ENCODE measurements at places on chromosomes 13 and 19.
A peak's percentile ranks its signal among the peaks of the same experiment; 100 is the strongest.

DNA sequence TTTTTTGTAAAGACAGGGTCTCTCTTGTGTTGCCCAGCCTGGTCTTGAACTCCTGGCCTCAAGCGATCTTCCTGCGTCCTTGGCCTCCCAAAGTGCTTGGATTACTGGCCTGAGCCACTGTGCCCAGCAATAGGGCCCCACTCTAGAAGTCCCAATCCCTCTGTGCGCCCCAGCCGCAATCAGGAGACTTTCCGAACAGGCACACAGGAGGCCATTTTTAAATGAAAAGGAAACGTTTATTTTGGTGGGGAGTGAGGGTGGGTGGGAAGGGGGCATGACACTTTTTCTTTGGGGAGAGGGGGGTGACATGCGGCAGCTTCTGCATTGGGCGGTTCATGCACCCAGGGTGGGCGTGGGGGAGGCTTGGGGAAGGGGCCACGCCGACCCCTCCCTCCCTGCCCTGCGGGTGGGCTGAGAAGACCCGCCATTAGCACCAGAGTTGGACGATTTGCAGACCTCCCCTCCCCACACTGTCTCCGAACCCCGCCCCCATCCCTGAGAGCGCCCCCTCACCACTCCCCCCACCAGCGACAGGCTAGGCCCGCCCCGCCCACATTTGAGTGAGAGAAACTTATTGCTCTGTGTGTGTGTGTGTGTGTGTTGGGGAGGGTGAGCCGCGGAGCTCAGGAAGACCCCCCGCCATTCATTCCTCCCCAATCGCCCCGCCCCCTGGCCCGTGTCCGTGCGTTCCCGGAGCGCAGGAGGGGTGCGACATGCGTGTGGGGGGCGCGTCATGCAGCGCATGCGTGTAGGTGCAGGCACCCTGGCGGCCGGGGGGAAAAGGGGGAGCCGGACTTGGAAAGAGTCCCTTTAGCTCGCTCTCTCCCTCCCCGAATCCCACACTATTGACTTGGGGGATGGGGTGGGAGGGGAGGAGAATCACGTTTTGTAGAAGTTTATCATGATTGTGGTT lies 17.2 kb downstream of the KCNC3 start:
- DNase-seq = peak; percentile 63

DNA sequence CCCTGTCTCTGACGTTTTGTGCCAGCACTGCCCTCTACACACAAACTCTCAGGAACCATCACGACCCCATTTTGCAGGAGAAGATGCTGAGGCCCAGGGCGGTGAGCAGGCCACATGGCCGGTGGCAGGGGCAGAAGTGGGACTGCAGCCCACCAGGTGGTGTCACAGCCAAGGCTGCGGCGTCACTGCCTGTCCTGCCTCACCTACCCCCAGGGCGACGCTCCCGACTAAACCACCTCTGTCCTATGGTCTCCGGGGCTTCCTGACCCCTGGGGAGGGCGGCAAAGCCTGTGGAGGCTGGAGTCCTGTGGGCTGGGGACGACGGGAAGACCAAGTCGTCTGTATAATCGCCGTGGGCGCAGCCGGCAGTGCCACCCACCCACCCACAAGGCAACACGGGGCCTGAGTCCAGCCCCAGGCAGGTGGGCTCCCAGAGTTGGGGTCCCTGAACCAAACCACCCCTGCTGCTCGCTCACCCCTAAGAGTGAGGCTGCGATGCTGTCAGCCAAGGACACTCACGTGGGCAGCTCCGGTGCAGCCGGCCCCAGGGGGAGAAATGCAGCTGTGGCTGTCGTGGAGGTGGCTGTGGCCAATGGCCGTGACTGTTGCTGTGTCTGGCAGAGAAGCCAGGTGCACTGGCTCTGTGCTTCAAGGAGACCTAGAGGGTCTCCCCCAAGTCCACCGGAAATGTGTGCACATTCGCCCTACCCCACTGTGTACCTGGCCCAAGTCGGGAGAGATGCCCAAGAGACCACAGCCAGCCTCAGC lies 29.7 kb downstream of the RASA3 start:
- DNase-seq = no peak

GRCh38 chr19:11964858-11965645 lies at the start of gene ZNF763:
TSS of gene ZNF763 (plus strand) at chr19:11965040. CDS start at chr19:11965209, 169 bp downstream.
- peak; percentile 80 for DNase-seq

DNA sequence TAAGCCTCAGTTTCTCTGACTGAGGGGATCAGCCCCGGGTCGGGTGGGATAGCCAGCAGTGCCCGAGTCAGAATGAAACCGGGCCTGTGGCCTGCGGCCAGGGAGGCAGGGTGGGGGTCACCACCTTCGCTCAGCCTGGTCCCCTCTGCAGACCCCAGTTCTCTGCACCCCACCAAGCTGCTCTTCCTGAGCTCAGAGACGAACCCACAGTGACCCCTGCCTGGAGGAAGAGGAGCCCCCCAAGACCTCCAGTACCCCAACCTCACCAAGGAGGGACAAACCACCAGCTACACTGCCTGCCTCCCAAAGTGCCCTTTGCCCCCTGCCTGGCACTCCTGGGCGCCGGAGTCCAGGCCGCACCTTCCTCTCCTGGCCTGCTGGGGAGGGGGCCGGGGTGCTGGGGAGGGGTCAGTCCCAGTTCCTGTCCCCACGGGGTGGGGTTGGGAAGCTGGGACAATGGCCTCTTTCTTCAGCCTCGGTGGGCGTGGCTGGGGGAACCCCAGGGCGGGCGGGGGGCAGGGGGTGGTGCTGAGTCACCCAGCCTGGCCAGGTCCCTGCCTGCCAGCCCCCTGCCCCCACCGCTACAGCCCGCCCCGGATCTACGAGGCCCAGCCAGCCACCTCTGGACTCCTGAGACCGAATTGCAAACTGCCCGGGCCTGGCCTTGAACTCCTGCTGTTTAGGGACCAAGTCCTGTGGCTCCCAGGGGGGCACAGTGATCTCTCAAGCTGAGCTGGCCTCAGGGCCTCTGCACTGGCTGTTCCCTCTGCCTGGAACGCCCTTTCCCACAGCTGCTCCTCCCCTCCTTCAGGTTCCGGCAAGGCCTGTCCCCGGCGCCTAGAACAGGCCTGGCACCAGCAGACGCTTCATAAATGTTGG lies 14.3 kb downstream of the ZBTB7A start:
- DNase-seq = no peak

DNA sequence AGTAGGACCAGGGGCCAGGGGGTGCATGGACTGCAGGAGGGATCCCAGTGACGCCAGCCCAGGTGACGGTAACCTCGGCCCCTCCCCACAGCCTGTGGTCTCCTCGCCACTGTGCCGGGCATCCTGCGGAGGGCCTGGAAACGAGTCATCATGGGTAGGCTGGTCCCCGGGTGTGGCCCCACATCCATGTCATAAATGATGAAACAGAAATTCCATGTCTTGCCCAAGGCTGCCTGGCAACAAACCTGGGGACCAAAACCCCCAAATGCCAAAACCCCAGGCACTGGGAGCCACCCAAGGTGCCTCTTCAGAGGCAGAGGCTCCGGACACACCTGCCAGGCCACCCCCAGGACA lies 20.9 kb downstream of the MAP2K2 start:
- no peak for DNase-seq

GRCh38 chr19:18408053-18408476 lies 10.6 kb upstream of the LRRC25 start:
- no peak for DNase-seq

GRCh38 chr19:41334793-41335192 lies 18.9 kb downstream of the TGFB1 start:
- DNase-seq = no peak

DNA sequence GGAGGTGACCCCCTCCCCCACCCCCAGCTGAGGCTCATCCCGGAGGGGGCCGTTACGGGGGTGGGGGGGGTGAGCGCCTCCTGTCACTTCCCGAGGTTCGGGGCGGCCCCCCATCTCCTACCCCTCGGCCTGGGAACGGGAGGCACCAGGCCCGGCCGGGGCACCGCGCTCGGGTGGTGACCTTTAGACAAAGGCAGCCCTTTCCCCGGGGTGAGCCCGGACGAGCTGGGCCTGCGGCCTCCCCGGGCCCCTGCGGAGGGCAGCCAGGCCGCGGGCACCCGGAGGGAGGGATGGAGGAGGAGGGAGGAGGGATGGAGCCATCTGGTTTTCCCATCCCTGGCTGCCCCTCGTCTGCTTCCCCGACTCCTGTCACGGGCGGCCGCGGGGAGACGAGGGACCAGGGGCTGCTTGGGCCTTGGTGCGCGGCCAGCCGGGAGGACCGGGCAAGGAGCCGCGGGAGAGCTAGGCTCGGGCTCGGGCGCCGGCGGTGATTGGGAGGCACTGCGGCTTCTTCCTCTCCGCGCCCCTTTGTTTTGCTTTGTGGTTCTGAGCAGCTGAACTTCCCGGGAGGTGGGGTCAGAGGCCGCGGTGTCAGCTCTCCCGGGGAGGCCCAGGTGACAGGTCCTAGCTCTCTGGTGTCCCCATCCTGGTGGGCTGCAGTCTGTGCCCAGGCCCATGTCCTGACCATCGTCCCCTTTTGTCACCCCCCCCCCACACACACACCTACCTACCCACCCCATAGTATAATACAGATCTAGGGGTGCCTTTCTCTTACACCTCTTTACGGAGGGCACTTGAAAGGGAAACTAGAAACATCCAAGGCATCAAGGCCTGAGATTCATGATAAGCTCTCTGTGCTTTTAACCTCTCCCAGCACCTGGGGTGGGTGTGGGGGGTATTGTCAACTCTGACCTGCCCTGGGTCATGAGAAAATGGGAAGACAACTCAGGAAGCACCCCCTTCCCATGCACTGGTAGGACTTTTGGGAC lies 1.3 kb downstream of the BICRA start:
- DNase-seq = peak; percentile 33

GRCh38 chr13:33976965-33977364 lies 159.0 kb downstream of the RFC3 start:
- DNase-seq = no peak

DNA sequence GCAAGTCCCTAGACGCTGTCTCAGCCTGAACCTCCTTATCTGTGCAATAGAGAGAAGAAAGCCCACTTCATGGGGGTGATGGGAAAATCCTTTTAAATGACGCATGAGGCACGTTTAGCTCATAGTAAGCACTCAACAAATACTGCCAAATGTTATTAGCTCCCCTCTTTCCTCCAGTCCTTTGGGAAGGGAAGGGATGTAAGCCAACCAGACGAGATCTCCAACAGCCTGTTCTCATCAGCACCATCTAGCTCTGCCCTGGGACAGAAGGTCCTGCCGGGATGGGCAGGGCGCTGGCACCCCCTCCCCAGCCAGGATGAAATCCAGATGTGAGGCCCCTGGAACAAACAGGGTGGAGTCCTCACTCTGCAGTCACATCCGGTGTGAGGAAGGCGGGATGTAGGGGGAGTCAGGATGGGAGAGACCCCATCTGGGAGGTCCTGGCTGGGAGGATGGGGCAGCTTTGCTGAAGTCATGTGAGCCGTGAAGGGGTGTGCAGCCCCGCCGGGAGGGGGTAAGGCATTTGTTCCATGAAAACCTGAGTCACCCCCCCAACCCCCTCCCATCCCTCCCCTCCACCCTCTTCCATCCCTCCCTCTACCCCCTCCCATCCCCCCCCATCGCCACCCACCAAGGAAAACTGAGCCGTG lies 4.6 kb downstream of the S1PR2 start:
- no peak for DNase-seq

- no peak for DNase-seq
These were observed 1.2 kb downstream of the MED26 start for GRCh38 chr19:16626796-16627192.

GRCh38 chr19:53156850-53157249 lies 2.0 kb downstream of the ZNF347 start:
- DNase-seq = no peak

DNA sequence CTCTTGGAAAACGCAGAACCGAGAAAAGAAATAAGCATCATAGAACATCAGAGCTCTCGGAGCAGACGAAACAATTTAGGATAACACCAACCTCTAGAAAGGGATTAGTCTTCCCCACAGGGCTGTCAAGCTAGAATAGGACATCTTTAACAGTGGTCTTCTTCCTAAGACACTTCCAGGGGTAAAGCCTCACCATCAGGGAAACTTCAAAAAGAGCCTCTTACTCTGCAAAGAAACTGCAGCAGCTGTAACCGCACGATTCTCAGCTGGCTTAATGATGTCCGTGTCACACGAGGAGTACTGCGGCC lies 642 bp downstream of the ZNF571 start:
- DNase-seq = no peak

- DNase-seq = no peak
These were observed 172.8 kb downstream of the EFNB2 start for GRCh38 chr13:106362707-106363106.

DNA sequence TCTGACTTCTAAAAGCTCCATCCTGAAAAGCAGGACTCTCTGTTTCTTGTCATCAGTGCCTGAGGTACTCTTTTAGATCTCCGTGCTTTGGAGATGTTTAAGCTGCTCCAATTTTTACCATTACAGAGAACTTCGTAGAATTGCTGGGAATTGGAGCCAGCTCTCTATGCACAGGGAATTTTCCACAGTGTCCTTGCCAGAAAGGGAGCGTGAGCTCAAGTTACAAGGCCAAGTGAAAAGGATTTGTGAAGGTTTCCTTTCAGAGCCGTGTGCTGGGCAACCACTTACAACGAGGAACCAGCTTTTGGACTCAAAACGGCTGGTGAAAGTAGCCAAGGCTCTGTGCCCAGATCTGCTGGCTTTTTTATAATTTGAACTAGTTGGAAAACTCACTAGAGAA lies 82.6 kb downstream of the NUFIP1 start:
- DNase-seq = no peak
